ENCODE measurements at places on chromosomes 4 and X.

GRCh38 chr4:15636818-15637217 is 18.3 kb downstream of the FBXL5 start:
- no peak for DNase-seq

GRCh38 chr4:137536789-137537561 is 4.7 kb upstream of the PCDH18 start:
- no peak for DNase-seq

DNA sequence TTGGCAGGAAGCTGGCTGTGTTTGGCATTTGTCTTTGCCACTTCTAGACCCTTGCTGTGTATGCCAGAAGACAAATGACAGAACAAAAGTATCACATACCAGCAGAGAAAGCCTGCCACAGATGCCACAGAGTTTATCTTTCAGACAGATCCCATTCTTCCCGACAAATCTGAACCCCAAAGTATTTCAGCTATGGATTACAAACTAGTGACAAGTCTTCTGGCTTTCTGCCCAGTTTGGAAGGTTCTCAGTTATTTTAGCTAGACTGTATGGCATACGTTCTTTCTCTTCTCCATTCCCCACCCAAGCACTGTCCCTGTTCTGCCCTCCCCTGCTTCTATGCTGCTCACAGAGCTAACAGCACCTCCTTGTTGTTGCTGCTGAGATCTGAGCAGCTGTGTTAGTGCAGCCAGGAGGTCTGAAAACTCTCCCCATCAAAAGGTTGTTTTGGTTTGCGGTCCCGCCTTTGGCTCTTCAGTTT is 236.7 kb downstream of the FRAS1 start:
- no peak for DNase-seq

GRCh38 chrX:15299941-15300851 is 15.2 kb downstream of the ASB11 start:
- DNase-seq, result no peak

DNA sequence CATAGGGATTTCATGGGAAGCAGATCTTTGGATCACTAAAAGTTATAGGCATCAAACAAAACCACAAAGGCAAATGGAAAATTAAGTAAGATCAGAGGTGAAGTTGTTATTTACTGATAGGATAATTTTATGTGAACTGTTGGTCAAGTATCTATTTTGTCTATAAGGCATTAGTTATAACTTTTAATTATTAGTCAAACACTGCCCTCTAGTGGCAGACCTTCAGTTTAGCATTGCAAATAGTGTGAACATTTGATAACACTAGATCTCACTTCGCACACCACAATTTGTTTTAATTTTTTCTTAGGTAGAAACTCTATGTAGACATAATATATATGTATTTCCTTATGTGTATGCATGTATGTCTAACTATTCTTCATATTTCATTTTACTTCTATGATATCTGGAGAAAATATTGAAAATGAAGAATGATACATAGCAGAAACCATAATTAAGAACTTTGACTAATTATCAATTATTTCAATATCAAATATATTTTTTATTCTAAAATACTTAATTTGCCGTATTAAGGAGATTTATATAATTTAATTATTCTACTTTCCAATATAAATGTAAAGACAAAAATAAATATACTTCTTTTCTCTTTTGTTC is 214.5 kb upstream of the TACR3 start:
- DNase-seq, result peak; percentile 23

DNA sequence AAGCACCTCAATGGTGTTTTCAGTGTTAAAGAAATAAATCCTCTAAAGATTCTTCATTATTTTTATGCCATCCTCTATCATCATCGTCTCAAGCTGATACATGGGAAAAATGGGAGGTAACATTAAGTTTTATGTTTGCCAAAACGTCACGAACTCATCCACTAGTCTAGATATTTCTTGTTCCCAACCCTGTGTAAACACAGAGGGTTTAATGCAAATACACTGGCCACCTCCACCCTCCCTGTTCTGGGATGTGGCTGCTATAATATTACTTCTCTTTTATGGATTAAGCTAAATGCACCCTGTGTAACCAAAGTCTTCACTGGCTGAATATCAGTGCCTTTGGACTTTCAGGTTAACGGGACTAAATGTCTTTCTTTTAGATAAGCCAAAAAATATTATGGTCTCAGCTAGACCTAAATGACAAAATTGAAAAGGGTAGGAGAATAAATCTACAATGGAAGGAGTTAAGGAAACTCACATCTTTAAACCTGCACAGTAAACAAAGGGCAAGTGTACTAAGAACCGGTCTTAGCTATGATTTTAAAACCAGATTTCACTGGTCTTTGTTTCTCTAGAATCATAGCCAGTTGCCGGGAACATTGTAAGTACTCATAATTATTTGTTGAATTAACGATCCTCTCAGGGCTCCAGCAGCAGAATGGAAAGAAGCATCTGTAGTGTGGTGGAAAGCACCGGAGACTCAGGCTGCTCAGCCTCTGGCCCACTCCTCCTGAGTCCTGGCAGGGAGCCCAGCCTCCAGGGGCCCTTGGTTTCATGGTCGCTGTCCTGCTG is 103.5 kb upstream of the NOCT start:
- peak; percentile 67 for DNase-seq

- no peak for DNase-seq
Measured at GRCh38 chr4:40349561-40350198, 14.5 kb downstream of the CHRNA9 start.

DNA sequence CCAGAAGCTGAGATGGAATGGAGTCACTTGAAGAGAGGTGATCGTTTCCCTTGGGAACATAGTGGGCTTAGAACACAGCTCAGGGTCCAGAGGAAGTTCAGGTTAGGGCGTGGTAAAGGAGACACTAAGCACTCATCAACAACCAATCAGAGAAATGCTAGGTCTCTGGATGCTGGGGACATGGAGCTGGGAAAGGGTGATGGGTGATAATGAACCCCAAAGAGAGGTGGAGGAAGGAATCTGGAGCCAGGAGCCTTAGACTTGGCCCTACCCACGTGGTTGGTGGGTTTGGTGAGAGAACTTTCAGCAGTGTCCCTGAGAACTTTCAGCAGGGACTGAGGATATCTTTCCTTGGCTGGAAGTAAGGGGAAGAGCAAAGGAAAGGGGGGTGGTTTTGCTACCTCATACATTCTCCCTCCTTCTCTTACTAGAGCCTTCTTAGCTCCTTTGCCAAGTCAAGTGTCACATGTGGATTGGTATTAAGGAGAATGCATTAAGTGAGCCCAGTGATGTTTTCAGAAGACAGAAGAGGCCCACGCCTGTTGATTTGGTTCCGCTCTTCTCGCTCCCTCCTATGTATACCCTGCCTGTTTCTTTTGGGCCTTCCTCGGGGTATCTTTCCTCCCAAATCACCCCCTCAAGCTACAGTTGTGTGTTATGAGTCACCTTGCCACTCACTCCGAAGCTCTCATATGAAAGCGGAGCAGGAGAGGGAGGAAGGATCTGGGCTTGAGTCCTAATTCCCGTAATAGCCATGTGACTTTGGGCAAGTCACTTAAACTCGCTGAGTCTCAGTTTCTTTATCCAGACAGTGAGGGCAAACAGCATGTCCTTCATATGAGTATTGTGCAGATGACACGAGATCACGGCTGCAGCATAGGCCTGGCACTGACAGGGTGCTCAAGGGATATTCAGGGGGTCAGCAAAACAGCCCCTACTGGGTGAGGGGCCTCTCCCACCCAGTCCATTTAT is 63.1 kb downstream of the TSC22D3 start:
- no peak for DNase-seq

GRCh38 chr4:77308843-77309242 is 151.8 kb downstream of the CCNG2 start:
- no peak for DNase-seq

GRCh38 chrX:137032341-137032694 is 1.5 kb downstream of the GPR101 start:
- no peak for DNase-seq

GRCh38 chr4:154064244-154064643 is 275.4 kb upstream of the SFRP2 start:
- no peak for DNase-seq

DNA sequence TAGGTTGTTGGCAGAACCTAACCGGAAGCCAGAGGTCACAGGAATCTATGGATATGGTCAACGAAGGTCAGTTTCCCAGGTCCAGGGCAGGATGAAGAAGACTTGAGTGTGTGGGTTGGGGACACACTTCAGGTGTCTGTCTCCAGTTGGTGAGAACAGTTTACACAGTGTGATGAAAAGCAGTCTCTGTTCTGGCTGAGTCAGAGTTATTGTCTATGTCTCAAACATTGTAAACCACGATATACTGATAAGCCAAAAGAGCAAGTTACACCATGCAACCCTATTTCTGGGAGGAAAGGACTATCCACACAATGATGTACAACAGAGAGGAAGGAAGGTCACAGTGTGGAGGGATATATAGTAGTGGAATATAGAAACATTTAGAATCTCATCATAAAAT is 187.1 kb upstream of the C1QTNF7 start:
- no peak for DNase-seq

DNA sequence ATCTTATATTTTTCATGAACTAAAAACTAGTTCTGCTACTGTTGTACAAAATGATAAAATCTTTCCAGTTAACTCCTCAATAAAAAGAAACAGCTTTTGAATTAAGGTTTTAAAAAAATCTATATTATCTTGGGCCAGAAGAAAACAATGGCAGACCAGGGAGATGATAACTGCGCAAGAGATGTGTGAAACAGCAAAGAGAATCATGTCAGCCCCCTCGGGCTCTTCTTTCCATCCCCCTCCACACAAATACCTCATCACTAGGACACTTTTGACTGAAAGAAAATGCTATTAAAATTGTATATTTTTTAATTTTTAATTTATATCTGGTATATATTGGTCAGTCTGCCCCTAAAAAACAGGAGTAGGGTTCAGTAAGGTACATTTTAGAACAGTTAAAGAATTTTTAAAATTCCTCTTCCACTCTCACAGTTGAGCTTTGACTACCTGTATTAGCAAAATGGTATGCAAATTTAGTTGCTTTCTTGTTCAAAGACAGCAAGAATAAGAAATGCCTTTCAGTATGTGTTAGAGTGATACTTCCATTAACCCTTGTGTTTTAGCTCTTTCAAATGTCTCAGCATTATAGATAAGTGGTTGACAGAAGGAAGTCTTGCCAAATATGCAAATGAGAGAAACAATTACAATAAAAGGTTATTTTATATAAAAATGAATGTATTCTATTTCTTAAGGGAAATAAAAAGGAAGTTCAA is 36.4 kb upstream of the LCORL start:
- DNase-seq, result no peak

- DNase-seq, result no peak
Measured at GRCh38 chr4:52612341-52612740, 46.8 kb downstream of the USP46 start.

- DNase-seq, result no peak
Measured at GRCh38 chr4:38656111-38656510, 7.9 kb upstream of the KLF3 start.

DNA sequence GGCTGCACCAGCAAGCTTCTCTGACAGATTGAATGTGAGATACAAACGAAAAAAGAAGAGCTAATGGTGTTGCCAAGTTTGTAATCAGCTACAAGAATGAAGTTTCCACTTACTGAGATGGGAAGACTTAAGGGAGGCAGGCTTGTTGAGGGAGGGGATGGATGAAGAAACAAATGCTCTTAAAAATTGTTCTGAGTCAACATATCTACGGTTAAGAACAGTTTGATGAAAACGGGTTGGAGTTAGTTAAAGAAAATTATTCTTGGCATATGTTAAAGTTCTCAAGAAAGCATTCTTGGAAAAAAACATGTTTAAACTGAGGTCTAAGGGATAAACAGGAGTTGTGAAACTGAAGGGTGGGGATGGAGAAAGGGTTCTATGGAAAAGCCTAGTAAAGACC is 816.3 kb upstream of the HS3ST1 start:
- DNase-seq, result no peak

DNA sequence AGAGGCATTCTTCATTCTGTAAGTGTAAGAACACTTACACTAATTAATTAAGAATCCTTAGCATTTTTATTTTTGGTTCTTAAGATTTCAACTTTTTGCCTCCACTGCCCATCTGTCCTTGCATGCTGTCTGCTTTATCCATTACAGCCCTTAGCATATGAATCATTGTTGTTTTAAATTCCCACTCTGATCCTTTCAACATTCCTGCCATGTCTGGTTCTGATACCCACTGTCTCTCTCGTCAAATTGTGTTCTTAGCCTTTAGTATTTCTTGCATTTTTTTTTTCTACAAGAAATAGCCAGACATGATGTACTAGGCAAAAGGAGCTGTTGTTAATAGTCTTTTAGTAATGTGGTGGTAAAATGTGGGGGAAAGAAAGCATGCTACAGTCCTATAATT is 1360.0 kb downstream of the TECRL start:
- DNase-seq, result no peak

DNA sequence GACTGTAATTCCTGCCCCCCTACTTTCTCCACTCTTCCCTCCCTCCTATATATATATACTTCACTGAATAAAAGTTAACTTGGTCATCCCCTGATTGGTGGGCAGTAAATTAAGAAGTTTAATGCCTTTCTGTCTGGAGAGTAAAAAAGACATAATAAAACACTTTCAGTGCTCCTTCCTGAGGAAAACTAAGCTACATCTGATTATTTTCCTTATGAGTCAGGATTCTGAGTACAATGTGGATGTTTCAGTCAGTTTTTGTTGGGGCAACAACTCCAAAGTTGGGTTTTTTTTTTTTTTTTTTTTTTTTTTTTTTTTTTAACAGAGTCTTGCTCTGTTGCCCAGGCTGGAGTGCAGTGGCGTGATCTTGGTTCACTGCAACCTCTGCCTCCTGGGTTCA is 22.0 kb upstream of the SUPT20HL2 start:
- no peak for DNase-seq

- DNase-seq, result no peak
Measured at GRCh38 chr4:16588651-16589050, 309.8 kb downstream of the LDB2 start.

GRCh38 chr4:47837094-47837907 is 566 bp downstream of the CORIN start:
- peak; percentile 76 for DNase-seq

DNA sequence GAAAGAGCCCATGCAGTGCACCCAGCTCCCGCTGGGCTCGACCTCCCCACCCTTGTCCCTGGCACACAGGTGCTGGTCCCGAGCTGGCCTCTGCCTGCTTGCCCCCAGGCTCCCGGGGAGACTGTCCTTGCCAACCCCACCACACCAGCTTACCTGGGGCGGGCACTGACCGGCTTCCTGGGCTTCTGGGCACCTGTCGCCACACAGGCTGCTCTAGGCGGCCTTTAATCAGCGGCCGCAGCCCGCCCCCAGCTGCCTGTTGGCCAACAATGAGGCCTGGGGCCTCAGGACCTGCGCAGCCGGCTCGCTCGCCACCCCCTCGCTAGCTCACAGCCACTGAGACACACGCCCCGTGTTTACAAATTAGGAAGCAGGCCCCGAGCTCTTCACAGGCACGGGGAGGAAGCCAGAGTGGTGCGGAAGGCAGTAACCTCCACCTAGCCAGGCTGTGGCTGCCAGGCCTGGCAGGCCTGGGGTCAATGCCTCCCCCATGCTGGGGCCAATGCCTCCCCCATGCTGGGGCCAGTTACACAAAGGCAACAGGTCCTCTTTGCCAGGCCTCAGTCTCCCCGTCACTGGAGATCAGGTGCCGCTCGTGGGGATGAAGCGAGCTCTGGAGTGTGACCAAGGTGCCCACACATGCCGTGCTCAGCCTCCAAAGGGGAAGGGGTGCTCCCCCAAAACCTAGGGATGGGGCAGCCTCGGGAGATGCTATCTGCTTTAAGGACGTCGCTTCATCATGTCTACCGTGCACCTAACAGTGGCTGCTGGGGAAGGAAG is at the start of gene TREX2:
TREX2 (minus strand) TSS at position 201 of the 780 bp plus-strand sequence. CDS start 626 bp downstream, outside the sequence.
- no peak for DNase-seq

Measured in BE2C (cell line).